Stimulated activated CD8-positive, alpha-beta memory T cell treated with anti-CD3 and anti-CD28 coated beads, Interleukin-2, amount 100 ng/mL, for 1 hour (primary cell): ENCODE measurements at places on chromosomes 1 and 21.

DNA sequence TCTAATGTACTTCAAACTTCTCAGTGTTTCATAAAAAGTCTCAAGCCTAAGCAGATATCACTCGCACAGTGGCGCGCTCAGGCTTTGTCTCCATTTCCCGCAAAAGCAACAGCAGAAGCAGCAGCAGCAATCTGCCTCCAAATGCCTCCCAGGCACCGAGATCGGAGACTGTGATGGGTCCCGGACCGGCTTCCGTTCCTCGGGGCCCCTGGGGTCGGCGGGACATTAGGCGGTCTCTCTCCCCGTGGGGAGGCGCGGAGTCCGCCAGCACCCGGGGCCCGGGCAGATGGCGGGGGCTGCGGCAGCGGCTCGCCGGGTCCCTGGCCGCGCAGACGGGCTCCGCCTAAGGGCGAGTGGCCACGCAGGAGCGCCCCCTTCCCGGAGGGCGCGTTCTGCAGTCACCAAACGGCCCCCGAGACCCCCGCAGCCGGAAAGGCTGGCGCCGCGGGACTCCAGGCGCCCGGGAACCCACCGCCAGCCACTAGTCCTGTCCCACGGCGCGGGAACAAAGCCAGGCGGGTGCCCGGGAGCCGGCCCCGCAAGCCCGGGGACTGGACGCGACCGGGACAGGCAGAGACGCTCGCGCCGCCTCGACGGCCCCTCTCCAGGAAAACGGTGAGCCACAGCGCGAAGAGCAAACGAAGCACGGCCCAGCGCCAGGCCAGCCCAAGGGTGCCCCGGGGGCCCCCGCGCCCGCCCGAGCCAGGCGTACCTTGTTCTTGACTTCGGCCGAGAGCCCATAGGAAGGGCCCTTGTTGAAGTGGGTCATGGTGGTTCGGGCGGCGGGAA lies 590 bp downstream of the CNN3 start:
- no peak for DNase-seq

- no peak for DNase-seq
Measured at GRCh38 chr1:161502181-161502580, 3.1 kb upstream of the FCGR2A start.

DNA sequence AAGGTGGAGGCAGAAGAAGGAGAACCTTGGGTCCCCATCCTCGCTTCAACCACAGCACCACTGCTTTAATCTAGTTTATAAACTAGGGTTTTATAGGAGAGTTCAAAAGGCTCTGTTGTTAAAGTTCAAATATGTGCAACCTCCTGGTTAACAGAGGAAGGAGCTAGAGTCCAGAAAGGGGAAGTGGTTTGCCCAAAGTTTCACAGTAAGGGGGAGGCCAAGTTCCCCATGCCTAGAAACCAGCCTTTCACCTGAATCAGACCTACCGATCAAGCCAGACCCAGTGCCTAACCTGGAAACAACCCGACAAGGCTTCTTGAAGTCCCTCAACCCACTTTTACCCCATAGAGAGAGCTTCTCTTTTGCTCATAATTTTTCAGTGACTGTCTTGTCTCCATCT lies 106.5 kb downstream of the PLPP3 start:
- no peak for DNase-seq

GRCh38 chr1:96558635-96559034 lies 162.9 kb upstream of the PTBP2 start:
- DNase-seq: no peak

DNA sequence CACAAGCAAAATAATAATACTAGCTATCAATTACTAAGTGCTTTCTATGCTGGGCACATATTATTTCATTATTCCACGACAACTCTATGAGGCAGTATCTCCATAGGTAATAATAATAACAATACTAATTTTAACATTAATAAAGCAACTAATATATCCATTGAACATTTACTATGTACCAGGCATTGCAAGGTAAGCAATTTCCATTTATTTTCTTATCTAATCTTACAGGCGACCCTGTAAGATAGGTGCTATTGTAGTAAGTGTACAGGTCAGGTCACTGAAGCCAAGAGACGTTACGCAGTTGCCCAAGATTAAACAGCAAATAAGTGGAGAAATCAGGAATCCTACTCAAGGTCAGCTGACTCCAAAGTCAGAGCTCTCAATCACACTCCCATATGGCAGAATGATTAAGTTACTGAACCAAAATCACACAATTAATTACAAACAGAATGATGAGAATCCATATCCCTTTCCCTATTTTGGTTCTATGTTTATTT lies 198.4 kb downstream of the SLC45A1 start:
- DNase-seq: no peak

DNA sequence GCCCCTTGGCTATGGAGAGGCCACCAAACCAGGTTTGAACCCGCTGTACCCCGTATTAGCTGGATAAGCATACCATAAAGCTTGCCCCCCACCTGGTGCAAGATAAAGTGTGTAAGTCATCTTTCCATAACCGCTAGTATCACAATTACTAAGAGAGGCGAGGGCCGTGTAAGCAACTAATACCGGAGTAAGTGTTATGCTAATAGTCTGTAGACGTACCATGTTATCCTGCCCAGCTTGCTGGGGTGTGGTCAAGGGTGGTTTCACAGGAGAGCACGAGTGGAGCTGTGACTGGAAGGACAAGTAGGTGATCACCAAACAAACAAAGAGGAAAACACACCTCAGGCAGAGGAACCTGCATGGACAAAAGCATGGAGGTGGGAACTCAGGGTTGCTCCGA lies 3.6 kb upstream of the TNFRSF1B start:
- no peak for DNase-seq

DNA sequence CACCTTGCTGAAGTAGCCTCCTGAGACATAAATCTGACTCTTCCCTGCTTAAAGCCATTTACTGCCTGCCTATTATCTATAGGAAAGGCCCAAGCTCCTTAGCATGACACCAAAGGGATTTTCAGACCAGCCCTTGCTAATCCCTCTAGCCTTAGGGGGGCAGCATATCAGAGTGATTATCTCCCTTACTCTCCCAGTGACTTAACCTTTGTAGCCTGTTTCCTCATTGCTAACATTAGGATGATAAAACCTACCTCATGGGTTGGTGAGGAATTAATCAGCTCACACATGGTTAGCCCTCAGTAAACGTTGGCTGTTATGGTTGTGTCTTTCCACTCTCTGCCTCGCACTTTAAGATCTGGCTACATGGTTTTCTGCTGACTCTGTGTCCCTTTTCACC lies 70.1 kb downstream of the ROR1 start:
- no peak for DNase-seq

DNA sequence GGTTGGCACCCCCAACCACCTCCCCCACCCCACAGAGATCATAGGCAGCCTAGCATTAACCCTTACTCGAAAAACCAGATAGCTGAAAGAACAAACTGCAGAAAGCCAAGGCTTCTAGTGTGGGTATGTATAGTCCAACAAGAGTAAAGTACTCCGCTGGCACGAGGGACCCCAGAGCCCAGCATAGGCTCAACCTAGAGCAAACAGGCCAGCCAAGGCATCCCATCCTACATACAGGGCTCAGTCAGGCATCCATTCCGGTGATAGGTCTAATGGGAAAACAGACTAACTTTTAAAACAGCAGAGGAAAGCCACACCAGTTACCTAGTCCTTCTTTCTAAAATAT lies 17.8 kb downstream of the DIPK1A start:
- no peak for DNase-seq

GRCh38 chr1:79711001-79711431 lies 704.5 kb upstream of the ADGRL4 start:
- DNase-seq: no peak

DNA sequence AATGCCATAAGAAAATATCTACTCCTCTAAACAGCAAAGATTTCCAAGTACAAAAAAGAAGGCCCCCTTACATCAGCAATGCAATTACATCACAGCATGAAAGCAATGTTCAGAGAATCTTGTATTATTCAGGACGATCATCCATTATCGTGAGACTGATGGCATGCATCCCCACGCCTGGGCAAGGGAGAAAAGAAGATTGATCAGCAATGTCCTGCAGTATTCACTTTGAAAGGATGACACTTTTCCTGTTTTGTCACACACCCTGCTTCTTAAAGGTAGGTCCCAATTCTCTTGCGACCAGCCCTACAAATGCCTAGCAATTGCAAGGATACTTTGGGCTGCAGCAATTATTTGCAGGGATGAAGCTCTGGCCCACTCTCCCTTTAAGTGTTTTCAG lies 108.7 kb downstream of the TOMM20 start:
- no peak for DNase-seq

GRCh38 chr1:37100310-37100709 lies 66.0 kb upstream of the GRIK3 start:
- DNase-seq: no peak

DNA sequence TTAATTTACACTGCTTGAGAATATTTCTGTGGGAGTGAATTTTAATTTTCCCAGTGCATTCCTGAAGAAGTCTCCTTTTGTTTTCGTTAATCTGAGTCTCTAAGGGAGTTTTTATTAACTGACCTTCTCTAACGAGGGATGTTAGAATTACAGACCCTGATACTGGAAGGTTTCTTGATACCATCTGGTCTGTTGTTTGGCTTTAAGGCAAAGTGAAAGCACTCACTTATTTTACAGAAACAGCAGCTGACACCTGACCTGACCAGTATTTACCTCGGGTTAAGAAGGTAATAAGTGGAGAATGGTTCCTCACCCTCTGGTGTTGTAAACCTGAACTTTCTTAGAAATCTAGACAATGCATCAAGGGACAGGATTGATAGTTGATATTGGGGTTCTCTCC lies 12.4 kb downstream of the CDC14A start:
- DNase-seq: no peak

GRCh38 chr1:42369471-42369870 lies 11.1 kb upstream of the RIMKLA start:
- no peak for DNase-seq

GRCh38 chr1:10368194-10368593 lies 30.7 kb upstream of the PGD start:
- no peak for DNase-seq

DNA sequence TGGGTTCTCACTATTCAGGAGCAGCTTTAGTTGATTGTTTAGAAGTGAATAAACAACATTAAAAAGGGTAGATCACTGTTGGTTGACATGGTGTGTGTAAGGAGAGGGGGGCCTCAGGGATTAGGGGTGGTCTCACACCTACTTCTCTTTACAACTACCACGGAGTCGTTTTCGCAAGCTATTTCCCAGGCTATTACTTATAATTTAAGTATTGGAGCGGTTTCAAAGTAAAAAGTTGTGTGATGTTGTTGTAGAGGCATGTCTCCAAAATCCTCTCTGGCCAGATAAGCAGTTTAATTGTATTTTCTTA lies 1.3 kb downstream of the GPSM2 start:
- no peak for DNase-seq

DNA sequence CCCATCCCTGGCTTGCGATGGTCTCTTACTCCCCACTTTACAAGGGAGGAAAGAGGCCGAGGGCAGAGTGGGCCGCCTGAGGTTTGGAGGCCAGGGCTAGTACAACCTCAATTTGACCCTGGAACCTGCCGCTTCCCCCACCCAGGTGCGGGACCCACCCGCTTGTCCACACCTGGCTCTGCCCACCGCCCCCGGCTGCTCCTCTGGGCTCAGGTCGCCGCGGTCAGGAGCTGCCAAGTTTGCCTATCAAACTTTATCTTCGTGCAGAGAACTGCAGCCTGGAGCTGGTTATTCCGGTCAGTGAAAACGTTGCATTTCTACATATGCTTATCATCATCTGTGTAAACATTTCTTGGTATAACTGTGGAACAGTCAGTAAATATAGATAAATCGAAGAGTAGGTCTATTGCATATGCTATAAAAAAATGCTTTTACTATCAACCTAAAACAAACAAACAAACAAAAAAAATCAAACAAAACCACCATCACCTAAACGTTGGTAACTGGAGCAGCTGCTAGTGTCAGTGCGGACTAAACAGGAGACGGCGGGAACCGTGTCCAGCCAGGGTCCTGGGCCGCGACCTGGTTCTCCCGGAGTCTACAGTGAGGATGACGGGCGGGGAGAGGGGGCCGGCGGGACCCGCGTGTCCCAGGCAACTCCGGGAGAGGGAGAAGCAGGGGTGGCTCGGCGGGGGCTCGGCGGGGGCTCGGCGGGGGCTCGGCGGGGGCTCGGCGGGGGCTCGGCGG lies 906 bp upstream of the ADARB1 start:
- no peak for DNase-seq

- DNase-seq: no peak
Measured at GRCh38 chr1:48115835-48116234, 106.7 kb upstream of the SLC5A9 start.

- DNase-seq: no peak
Measured at GRCh38 chr1:19690342-19690741, 25.7 kb downstream of the HTR6 start.

- no peak for DNase-seq
Measured at GRCh38 chr1:37945743-37946702, 830 bp downstream of the INPP5B start.

DNA sequence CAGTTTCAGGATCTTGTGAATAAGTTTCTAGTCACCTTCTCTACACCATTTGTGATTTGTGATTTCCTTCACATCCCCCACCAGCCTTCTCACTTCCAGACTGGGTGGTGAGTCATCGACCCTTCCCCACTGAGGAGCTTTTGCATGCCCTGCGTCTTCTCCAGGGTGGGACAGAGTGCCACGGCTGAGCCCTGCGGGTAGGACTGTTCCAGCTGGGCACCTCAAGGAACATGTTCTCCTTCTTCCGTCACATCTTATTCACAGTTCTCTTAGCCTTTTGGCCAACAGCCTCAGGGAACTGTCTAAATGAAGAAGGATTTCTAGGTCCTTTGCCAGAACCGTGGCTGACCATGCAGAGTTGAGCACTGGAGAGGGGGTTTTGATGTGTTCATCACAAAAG lies 116.5 kb downstream of the TMEM53 start:
- DNase-seq: no peak

DNA sequence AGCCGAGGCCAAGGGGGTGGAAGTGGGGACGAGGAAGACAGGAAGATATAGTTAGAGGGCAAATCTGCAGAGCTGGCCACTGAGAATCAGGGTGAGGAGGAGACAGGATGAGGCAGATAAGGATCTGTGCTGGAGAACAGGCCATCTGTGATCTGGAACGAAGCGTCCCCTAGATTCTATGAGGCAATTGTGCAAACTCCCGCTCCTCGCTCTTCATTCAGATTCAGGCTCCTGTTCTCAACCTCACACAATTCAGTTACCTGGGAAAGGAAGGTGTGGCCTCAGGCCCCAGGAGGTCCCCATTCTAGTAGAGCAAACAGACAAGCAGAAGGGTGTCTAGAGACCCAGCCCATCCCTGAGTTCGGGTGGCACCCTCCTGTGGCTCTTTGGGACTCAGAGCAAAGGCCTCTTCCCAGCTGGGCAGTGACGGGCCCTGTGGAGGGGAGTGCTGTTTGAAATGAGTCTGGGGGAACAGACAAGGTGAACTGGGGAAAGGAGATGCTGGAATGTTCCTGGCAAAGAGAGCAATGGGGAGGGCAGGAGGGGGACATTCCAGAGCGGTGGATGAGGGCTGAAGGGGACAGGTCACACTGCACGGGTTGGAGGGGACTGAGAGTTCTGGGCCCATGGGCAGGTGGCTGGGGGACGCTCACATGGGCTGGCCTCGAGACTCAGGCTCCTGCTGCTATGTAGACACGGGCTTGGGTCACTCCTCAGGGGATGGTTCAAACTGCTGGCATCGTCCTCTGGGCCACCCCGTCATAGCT lies 39.9 kb upstream of the AJAP1 start:
- no peak for DNase-seq

GRCh38 chr21:31213787-31214186 lies 130.3 kb downstream of the TIAM1 start:
- no peak for DNase-seq

GRCh38 chr1:59107916-59108315 lies 189.0 kb upstream of the FGGY start:
- DNase-seq: no peak

GRCh38 chr1:32356478-32356877 lies 5.8 kb downstream of the FAM229A start:
- DNase-seq: no peak

- no peak for DNase-seq
Measured at GRCh38 chr1:154170547-154171222, 15.8 kb upstream of the NUP210L start.
